ENCODE measurements at places on chromosomes 5 and 9.

DNA sequence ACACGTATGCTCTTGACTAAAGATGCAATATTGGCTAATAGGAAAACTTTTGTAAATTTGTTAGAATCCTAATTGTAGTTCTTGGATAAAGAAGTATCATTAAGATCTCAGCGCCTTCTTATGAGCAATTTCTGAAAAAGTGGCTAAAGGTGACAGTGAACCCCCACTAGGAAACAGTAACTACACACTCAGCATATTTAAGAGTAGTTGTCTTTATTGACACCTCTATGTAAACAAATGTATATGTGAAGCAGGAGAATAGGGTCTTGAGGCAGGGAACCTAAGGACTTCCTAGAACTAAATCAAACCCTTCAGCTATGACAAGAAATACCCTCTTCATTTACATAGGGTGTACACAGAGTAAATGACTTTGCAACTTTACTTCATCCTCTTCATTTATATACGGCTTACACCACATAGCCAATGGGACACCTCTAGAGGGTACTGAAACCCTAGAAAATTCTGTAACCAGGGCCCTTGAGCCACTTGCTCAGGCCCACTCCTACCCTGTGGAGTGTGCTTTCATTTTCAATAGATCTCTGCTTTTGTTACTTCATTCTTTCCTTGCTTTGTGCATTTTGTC is 2.8 kb downstream of the NIPSNAP3A start:
- no peak for DNase-seq

GRCh38 chr5:61275841-61276240 is 56.2 kb upstream of the ZSWIM6 start:
- no peak for DNase-seq

- DNase-seq, result no peak
Measured at GRCh38 chr5:151153300-151153699, 4.3 kb downstream of the ANXA6 start.

DNA sequence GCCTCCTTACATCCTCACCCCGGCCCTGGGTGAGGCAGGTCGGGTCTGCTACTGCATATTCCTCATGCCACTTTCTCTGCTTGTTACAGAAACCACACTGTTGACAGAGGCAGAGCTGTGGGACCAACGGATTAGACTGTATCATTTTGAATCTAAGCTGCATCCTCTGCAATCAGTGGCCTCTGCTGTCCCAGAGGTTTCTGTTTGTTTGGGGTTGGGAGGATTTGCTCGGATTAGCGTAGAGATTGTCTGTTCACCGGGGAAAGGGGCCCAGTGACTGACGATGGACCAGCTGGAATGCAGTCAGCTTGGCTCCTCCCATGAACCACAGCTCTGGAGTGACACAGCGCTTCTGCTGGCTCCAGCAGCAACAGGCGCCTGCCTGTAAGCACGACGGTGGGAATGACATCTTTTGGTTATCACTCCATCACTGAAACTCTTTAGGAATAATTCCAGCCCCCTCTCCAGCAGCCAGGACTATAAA is 37.3 kb upstream of the ADRA1B start:
- DNase-seq, result peak; percentile 40

- DNase-seq, result no peak
Measured at GRCh38 chr9:91162311-91162710, 199.4 kb downstream of the AUH start.

- no peak for DNase-seq
Measured at GRCh38 chr5:18546591-18546990, 912.3 kb downstream of the TAF11L14 start.

GRCh38 chr9:123678878-123679329 is 251.0 kb downstream of the DENND1A start:
- DNase-seq, result no peak

GRCh38 chr9:132055756-132056155 is 23.9 kb downstream of the MED27 start:
- no peak for DNase-seq

DNA sequence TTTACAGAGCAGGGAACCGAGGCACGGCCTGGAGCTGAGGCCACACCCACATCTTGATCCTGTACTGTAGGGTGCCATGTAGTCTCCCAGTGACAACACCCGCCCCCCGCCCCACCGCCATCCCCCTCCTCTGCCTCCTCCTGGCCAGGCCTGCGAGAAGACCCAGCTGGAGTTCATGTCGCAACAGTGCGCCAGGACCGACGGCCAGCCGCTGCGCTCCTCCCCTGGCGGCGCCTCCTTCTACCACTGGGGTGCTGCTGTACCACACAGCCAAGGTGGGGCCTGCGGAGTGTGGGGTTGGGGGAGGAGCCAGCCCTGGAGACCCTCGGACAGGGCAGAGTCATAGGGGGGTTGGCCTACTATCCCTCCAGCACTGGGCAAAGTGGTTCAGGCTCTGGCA is 14.5 kb downstream of the ADAMTS13 start:
- DNase-seq, result no peak

DNA sequence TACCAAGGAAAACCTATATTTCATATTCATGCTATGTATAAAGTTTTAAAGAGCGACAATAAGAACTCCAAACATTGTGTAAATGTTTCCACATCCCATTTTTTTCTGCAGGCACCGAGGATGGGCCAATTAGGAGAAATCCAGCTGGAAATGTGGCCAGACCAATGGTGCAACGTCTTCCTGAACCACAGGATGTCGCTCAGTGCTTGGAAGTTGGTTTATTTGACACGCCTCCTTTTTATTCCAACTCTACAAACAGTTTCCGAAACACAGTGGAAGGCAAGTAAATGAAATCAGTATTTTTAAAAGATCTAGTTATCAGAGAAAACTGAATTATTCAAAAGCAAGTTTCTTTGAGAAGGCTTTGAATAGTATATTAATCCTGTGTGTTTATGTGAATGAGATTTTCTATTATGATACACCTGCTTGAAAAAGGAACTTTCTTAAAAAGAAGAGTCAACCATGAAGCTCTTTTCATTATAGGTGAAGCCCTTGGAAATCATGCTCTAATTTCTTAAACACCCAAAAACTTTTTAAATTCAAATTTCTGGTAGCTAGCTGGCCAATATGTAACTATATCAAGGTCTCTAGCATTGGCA is 9.1 kb downstream of the TYRP1 start:
- DNase-seq, result no peak

DNA sequence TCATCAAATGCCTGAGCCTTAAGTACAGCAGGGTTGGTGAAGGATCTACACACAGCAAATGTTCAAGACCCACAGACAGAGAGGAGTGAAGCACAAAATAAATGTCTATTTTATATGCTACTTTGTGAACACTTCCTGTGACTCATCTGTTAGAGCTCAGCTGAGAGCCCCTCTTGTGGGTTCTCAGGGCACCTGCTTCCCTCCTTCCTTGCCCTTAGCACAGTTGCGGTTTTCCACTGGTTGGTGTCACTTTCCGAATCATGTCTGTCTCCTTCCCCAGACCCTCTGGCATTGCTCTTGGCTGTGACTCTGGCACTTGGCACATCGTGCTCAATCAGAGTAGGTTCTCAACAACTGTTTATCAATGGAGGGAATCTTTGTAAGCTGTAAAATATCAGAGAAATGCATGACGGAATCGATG is 128.5 kb upstream of the STC2 start:
- DNase-seq, result no peak

- peak; percentile 94 for DNase-seq
Measured at GRCh38 chr9:75953218-75953617, 62.7 kb downstream of the PCSK5 start.

GRCh38 chr9:34869390-34869789 is 88.7 kb upstream of the PHF24 start:
- DNase-seq, result no peak
